ENCODE measurements at places on chromosomes 16 and 17. TPM values are rescaled to one million over a fixed set of nuclear protein-coding genes. Genes with fewer than 3 reads are reported as not detected.

Gene ARL5C
- not detected for polyA plus RNA-seq

Gene TP53TG3
- polyA plus RNA-seq, result 0.96 TPM

Gene ACSM2B
- polyA plus RNA-seq, result not detected

Gene HSF5
- polyA plus RNA-seq, result not detected

Gene CEP295NL
- 0.34 TPM for polyA plus RNA-seq

Gene AHSP
- not detected for polyA plus RNA-seq

Gene RARA
- 17.2 TPM for polyA plus RNA-seq

All from A549 (cell line).